ENCODE measurements at places on chromosomes 11 and 22.

GRCh38 chr11:71580057-71581003, 2.3 kb downstream of the KRTAP5-11 start:
- DNase-seq: peak; percentile 58

DNA sequence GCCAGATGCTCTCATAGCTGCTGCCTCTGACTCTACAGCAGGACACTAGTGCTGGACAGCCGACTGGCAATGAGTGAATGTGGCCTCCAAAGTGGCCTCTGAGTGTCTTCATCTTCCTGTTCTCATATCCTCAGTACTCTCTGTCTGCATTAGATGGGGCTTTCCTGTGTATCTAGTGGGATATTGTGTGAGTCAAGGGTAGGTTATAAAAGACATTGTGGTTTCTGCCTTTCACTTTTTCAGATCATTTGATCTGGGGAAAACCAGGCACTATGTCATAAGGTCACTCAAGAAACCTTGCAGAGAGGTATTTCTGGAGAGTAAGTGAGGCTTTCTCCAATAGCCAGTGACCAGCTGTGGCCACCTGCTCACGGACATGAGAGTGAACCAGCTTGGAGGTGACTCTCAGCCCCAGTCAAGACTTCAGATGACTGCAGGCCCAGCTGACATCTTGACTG, 333.6 kb upstream of the NCAM1 start:
- DNase-seq: no peak

- no peak for DNase-seq
Observed at GRCh38 chr22:49892226-49892899, 25.9 kb downstream of the ALG12 start.

DNA sequence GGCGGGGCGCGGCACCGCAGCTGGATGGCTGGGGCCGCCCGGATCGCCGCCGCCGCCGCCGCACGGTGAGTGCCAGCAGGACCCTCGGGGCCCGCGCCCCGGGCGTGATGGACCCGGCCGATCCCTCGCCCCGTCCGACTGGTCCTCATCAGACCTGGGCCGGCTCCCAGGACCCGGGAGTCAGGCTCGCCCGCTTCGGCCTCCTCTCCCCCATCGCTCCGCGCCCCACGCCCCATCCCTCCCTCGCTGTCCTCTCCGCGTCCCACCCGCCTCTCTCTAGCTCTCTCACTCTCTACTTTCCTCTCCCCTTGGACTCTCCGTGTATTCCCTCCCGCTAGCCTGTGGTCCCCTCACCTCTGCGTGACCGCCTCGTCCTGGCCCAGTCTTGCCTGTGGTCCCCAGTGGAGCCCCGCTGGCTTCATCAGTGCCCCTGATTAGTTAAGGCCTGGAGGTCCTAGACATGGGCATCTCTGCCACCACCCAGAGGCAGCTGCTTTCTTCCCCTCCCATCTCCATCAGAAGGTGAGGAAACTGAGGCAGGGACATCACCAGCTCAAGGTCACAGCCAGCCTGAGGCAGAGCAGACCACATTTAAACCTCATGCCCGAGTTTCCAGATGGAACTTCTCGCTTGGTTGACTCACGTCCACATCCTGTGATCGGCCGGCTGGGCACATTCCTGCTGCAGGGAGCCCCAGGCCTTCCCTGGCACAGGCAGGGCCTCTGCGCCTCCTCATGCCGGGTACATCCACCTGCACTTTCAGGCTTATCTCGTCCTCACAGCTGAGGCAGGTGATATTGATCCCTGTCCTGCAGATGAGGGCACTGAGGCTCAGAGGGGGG, 429 bp downstream of the SLC39A13 start:
- peak; percentile 86 for DNase-seq

DNA sequence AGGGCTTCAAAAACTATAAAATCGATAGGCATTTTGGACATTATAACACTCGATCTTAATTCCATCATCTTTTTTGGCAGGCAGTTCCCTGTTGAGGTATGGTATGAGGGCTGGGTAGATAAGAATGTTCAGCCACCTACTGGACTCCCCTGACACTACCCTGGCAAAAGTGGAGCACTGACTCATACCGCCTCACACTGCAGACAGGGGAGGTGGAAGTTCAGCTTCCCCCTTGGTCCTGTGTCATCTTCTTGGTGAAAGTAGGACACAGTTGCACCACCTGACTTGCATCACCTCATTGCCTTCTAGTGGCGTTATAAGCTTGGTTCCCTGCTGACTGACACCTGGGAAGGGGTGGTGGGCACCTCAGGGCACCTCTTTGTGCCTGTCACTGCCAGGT, 30.4 kb downstream of the PAAF1 start:
- peak; percentile 67 for DNase-seq

GRCh38 chr11:116792869-116793771, 1.4 kb upstream of the APOA5 start:
- DNase-seq: peak; percentile 64

- no peak for DNase-seq
Observed at GRCh38 chr11:133175103-133175502, 357.2 kb downstream of the OPCML start.

DNA sequence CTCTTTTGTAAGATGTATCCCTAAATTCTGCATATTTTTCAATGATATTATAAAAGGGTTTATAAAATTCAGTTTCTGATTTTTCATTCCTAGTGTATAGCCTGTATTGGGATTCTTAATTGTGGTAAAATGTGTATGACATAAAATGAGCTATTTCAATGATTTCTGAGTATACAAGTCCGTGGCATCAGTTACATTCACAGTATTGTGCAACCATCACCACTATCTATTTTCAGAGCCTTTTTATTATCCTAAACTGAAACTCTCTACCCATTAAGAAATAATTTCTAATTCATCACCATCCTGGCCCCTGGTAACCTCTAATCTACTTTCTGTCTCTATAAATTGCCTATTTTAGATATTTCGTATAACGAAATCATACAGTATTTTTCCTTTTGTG, 39.8 kb downstream of the EIF3F start:
- DNase-seq: peak; percentile 39

GRCh38 chr22:29224121-29224858, 18.6 kb downstream of the EMID1 start:
- no peak for DNase-seq

DNA sequence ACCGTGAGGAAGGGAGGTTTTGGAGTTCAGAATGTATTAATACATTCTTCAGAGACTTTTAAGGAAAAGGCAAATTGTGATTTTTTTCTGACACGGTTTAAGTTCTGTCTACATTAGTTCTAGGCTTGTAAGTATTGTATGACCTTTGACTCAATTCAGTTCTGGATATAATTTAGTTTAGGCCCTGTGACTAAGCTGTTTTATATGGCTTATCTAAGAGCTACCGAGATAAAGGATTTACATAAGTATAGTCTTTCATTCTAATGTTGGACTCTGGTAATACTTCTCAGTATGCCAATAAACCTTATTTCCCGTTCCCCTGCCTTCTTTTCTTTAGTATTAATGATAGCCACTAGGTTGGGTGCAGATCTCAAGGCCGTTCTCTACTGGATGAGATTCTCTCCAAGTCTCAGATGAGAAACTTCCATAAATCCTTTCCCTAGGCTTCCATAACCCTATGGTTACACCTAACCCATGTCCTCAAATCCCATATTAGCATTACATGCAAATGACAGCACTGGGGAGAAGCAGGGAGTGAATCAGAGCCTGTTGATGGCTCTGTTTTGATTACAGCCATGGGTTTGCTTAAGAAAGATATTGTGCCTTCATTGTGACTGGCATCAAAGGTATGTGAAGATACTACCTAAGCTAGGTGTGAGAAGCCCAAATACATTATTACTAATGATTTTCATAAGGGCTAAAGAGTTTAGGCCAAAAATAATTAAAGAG, 38.7 kb downstream of the BARX2 start:
- DNase-seq: no peak

DNA sequence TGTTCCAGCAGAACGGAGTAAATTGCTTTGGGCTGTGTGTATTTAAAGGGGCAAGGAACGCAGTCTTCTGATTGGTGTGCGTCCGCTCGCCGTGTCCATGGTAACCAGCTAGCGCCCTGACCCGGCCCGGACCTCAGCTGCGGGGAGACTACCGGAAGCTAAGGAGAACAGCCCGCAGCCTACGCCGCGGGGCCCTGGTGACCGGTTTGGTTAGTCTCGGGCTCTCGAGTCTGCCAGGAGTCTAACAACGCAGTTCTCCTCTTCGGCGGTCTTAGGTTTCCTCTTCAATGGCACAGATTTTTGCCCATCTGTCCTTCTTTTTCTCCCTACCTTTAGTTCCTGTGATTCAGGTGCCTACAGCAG, 3.5 kb upstream of the OR56A3 start:
- no peak for DNase-seq

GRCh38 chr11:108698844-108699642, 34.2 kb downstream of the DDX10 start:
- DNase-seq: peak; percentile 58

DNA sequence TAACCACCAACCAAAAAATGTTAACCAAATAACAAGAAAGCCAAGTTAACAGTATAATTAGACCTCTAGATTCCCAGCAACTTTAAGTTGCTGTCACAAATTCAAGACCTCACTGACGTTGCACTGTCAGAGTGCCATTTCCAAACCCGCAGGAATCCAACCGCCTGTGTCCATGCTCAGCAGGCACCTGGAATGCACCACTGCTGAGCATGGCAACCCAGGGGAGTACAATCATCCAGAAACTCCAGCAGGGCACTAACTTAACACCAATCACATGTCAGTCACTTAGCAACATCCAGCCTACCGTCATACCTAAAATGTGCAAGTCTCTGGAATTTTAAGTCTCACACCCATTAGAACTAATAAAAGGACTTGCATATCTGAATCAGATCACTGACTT, 48.8 kb downstream of the SMCO4 start:
- DNase-seq: no peak

DNA sequence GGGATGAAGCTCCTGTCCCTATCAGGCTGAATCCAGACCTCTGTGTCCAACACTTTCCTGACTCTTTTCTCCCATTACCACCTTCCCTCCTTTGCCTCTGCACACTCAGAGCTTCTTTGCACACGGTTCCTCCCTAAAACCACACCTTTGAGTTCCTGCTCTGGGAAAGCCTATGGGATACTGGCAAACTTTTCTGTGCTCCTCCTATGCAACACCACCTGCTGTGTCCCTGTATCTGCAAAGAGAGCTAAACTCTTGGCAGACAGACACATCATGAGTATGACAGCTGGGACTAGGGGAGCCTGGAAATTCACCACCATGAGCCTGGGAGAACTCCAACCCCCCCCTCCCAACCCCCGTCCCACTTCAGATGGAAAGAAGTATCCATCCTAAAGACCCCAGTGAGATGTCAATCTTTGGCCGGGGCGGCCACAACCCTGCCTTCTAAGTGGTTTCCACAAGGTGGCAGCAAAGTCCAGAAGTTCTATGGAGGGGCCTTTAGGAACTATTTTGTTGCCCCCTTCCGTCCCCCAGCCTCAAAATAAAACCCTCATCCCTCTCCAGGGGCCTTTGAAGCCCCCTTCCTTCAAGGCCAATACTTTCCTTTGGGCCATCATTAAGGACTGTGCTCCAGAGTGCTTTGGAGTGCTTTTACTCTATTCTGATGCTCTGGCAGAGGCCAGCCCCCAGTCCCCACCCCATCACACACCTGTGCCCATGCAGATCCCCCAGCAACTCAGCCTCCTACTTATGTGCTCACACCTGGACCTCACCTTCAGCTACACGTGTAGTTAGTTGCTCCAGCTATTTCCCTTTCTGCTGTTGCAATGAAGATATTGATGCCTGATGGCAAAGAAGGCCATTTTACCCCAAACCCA, 19.4 kb downstream of the HTR3A start:
- no peak for DNase-seq

GRCh38 chr22:38872172-38872830, at the start of gene CBX6:
TSS of gene CBX6 (minus strand) at chr22:38872216. CDS start at chr22:38872190, 26 bp downstream.
- peak; percentile 88 for DNase-seq

DNA sequence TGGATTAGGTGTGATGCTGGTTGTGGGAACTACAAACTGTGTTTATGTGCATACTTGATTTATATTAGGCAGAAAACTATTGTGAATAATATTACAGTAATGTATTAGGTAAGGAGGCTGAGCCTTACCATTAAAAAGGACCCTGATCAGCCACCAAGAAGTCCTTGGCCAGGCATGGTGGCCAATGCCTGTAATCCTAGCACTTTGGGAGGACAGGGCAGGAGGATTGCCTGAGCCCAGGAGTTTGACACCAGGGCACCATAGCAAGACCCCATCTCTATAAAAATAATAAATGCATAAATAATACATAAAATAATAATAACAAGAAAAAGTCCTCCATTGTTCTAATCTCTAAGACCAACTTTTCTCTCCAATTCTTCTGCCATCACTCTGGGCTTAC, 3.2 kb upstream of the ZBED5 start:
- DNase-seq: no peak

GRCh38 chr22:49264696-49265095, 563.0 kb downstream of the BRD1 start:
- no peak for DNase-seq

- DNase-seq: peak; percentile 99
Observed at GRCh38 chr11:121595717-121596161, 143.0 kb upstream of the SORL1-AS1 start.

DNA sequence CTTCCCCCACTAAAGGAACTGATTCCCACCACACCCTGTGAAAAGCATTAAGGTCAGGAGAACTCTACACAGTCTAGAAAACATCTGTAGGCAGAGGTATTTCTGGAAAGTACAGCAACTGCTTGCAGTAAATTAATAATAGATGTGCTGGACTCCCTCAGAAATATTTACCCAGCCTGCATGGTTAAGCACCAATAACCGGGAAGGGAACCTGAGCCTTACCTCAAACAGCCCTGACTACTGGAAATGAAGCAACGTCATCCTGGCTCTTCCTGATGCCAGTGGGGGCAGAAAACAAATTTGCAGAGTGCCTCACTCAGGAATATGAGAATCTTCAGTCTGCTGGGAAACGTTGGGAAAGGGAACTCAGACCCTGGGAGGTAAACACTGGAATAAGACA, 318.1 kb downstream of the TENM4 start:
- DNase-seq: no peak

DNA sequence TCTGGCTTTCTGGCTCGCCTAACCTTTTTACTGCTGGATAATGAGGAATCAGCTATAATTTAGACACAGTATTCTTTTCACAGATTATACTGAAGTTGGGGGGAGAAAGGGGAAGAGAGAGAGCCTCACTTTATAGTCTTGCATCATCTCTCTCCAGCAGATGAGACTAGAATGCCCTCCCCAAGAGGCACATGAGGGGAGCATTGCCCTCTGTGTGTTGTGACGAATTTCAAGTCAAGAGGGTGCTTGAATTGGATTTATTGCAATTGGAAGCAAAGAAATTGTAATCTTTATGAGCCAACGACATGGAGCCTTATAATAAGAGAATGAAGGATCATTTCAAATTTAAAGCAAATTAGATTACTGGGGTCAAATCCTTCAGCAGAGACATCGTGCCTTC, 17.6 kb upstream of the CADM1 start:
- no peak for DNase-seq

- DNase-seq: no peak
Observed at GRCh38 chr11:124982043-124982442, 28.0 kb downstream of the CCDC15 start.
